ENCODE measurements at places on chromosomes 4 and X. TPM values are rescaled to one million over a fixed set of nuclear protein-coding genes. Genes with fewer than 3 reads are reported as not detected.

The REPS2 gene
- total RNA-seq = 1.2 TPM

The PAGE1 gene
- not detected for total RNA-seq

The ZNF518B gene
- total RNA-seq = 18.3 TPM

The SH2D1A gene
- total RNA-seq = not detected

The DOCK11 gene
- total RNA-seq = 0.09 TPM

The CBLL2 gene
- total RNA-seq = not detected

The SORBS2 gene
- total RNA-seq = 6.3 TPM

The CCDC158 gene
- total RNA-seq = not detected
